ENCODE measurements at places on chromosomes 13 and 19.

- DNase-seq, result no peak
Observed at GRCh38 chr19:3963458-3964255, 7.2 kb downstream of the DAPK3 start.

DNA sequence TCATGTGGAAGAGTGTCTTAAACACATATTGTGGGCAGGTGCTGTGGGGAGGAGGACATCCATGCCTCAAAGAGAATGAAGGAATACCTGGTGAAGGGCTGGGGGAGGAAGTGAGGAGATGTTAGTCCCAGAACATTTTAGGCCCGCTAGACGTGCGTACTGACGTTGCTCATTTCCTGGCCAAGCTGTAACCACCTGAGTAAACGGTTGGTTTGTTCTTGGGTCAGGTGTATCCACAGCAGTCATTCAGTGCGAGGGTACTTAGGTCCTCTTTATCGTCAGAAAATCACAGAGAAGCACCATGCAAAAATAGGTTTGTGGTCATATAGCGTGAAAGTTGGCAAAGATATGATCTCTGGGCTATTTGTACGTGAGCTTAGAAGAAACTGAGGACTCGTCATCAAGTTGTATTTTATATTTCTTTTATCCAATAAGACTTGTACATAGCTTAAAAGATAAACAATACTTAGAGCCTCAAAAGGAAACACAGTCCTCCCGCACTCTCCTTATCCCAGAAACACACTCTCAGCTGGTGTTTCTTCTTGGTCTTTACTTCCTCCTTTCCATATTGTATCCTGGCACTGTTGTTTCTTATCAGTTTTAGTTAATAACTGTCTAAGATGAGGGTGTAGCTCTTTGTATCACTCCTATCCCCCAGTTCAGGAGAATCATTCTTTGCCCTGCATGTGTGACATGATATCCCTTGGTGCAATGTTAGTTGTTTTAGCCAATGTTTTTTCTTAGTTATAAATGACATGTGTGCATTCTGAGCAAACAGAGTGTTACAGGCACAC is 52.0 kb downstream of the ARHGEF7 start:
- DNase-seq, result no peak

DNA sequence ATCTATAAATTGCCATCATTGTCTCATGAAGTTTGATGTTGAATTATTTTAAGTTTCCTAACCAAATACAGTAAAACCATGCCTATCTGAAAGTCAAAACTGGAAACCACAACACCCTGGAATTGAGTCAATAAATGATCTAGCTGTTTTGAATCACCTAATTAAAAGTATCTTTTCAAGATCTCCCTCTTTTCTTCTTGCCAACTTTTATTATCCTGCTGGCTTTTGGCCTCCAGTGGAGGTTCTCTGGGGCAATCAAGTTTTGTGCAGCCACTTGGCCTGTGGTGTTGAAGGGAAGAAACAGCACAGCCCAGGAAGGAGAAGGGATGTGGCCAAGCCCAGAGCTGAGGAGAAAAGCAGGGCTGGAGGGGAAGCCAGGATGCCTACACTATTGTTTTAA is 255.4 kb downstream of the COG6 start:
- DNase-seq, result no peak

GRCh38 chr19:46069806-46070341 is 29.1 kb upstream of the IGFL4 start:
- no peak for DNase-seq

DNA sequence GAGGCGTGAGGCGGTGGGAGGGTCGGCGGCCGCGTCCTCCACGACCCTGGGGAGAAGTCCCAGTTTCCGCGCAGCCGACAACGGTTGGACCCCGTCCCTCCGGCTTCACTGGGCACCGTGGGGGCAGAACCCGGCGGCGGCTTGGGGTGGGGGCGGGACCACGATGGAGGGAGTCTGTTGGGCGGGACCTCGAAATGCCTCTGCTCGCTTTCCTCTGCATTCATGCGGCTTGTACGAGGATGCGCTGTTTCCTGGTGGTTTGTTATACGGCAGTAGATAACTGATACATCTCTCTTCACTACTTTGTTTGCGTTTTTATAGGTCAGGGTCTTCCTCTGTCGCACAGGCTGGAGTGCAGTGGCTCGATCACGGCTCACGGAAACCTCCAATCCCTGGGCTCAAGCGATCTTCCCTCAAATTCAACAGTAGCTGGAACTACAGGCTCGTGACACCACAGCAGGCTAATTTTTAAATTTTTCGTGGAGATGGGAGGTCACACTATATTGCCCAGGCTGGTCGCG is 24.6 kb upstream of the ZNF846 start:
- DNase-seq, result no peak

DNA sequence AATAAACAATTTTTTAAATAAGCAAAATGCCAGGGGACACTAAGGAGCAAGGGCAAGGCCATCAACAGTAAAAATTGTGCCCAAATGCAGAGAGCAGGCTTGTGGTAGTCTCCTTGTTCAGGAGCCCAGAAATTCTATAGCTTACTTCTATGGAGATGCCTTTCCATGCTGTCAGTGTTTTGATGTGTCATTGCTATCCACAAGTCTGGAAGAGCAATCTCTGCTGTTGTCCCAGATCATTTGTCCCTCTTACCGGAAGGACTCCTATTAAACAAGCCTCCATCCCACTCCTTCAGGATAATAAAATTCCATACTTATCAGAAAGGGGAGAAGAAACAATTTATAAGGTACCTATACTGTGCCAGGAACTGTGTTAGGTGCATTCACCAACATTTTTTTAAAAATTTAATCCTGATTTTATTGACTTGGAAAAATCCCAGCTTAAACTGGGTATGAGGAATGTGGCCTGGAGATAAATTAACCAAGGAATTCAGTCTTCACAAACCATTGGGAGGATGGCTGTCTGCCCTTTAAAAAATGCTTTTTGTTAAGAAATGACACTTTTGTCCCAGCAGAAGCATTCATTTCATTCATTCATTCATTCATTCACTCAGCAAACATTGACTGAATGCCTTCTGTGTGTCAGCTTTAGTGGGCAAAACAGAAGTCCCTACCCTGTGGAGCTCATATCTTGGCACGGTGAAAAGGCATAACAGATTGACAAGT is 26.8 kb upstream of the CYSLTR2 start:
- no peak for DNase-seq

- DNase-seq, result no peak
Observed at GRCh38 chr19:18502638-18503294, 19.1 kb downstream of the ELL start.

DNA sequence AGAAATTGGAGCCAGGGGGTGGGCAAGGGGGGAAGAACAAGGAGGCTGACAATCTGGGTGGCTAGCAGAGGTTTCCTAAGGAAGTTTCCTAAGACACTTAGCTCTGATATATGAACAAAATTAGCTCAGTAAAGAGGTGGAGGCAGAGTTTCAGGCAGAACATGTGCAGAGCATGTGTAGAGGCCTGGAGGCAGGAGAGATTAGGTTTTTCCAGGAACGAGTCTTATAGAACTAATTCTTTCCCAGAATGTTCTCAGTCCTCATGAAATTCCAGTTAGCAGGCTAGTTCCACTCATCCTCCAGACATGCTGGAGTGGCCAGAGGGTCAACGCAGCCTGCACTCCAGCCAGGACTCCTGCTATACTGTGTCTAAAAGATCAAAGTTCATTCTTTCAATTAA is 184.7 kb downstream of the LACC1 start:
- no peak for DNase-seq

- no peak for DNase-seq
Observed at GRCh38 chr13:87147076-87147475, 524.1 kb upstream of the SLITRK5 start.

GRCh38 chr19:31255831-31256592 is 93.2 kb downstream of the TSHZ3 start:
- DNase-seq, result no peak

- DNase-seq, result no peak
Observed at GRCh38 chr19:50315773-50316448, 13.3 kb downstream of the KCNC3 start.

GRCh38 chr13:44778761-44779484 is 202.8 kb upstream of the TSC22D1 start:
- no peak for DNase-seq

DNA sequence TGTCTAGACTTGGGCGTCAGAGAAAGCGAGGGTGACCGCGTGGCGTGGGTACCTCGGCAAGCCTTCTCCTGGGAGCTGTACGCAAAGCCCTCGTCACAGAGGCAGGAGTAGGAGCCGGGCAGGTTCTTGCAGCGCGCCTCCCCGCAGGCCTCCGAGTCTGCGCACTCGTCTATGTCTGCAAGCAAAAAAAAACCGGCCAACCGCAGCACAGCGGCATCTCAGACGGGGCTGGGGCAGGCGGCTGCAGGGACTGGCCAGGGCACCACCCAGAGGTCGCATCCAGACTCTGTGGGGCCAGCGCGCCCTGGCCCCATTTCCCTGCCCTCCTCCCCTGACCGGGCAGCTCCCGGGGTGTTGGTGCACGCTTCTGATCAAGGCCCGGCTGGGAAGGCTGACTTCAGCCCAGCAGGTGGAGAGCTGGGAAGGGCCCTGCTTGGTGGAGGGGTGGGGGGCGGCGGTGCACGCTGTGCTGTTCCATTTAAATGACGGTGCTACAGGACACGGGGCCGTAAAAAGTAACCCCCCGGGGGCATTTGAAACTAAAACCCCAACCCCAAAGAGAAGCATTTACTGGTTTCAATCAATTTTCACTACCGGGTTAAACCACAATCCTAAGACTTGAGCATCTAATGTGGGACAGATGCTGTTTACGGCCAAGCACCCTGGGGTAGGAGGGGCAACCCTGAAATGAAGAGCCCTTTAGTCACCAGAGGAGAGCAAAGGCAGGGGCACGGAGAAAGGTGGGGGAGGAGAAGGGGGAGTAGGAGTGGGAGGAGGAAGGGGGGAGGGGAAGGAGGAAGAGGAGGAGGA is 28.2 kb downstream of the GAS6 start:
- no peak for DNase-seq

- peak; percentile 40 for DNase-seq
Observed at GRCh38 chr19:47047763-47048405, 540 bp downstream of the TMEM160 start.

GRCh38 chr13:71516521-71516920 is 350.5 kb downstream of the DACH1 start:
- DNase-seq, result no peak

GRCh38 chr13:110531671-110532083 is 29.8 kb downstream of the RAB20 start:
- DNase-seq, result no peak

DNA sequence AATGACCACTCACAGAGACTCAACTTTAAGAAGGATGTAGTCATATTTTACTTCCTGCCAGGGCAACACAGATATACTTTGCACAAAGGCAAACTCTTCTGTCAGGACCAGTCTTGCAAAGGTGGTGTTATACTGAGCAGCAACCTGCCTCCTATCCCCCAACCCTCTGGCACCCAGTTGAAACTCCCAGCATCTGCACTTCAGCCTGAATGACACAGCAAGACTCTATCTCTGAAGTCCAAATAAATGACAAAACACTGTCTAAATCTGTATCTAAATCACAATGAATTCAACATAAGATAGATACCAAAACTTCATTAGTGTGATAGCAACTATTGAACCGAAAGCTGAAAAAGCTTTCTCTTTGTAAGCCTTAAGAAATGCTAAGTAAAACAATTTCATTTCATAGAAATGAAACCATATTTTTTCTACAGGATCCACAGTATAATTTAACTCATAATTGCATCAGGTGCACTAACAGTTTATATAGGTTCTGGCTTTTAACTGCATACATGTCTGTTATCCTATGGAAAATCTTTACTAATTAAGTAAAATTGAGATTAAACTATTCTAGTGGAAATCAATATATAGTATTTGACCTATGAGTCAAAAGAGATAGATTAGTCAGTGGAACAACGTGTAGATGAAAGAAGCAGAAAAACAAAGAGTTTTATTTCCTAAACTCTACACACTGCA is 163.7 kb downstream of the TBC1D4 start:
- DNase-seq, result no peak

DNA sequence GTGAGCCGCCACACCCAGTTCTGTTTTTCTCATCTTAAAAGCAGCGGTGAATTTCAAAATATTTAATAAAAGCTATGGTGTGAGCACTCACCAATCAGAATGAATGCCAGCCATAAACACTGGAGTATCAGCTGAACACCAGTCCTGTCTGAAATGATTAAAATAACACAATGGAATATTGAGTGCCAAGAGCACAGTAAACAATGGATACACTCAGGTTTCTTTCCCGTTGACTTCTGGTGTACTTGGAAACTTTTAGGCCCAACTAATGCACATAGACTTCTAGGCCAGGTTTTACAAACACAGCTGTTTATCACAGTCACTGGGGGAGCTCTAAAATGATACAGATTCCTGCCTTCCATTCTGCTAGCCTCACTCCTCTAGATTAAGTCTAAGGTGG is 68.3 kb downstream of the SLC6A16 start:
- DNase-seq, result no peak

DNA sequence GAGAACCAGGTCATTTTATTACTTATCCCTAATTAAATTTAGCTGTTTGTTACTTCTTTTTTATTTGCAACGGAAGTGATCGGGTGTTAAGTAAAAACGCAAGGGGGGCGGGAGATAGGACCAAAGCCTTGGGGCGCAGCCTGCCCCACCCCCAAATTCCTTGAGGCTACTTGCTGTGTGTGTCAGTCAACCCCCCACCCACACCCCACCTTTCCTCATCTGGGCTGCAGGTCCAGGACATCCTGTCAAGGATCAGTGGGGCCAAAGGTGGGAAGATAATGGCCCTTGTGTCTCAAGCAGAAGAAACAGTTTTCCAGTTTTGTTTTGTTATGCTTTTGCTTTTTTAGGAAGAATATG is 1.2 kb upstream of the FOXO1 start:
- no peak for DNase-seq

DNA sequence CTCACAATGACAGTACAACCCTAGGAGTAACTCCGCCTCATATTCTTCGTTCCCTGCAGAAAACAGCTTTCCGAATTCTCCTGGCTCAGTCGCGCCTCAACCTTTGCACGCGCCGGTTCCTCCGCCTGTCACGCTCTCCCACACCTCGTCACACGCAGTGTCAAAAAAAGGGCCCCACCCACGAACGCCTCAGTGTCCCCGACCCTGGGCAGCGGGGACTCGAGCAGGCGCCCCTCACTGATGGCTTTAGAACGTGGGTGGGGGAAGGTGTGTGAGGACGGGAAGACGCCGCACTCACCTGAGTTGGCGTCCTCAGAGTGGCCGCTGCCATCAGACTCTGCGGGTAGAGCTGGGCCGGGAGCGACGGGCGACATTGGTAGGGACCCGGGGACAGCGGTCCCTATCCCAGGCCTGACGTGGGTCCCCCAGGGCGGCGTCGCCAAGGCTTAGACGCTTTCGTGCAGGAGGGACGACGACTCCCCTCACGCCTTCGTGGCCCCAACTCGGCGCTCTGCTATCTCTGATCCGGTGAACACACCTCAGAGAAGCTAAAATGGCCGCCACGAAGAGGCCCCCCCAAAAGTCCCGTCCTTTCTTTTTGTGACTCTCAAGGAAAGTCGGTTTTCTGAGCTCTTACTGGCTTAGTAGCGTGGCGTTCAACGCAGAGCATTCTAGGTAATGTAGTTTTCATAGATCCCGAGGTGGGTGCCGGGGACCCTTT is at the start of gene ZNF154:
TSS of gene ZNF154 (minus strand) at position 564 of the 721 bp plus-strand sequence. CDS start at position 331, 233 bp downstream.
- DNase-seq, result no peak

DNA sequence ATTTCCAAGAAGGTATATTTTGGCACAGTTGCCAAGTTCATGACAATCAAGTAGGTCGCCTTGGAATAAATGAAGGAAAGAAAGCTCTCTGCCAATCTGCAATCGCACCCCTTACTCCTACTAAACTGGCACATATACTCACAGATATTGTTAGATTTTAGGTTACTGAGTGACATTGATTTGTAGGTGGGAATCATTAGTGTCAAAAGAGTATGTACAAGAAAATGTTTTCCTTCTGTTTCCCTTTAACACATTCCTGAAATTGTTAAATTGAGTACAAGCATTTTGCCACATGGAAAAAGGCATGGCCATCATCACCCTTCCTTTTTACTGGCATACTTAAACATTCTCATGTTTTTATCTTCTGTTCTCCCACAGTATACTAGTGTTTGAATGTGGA is 2868.3 kb upstream of the PCDH20 start:
- no peak for DNase-seq
